ENCODE measurements at places on chromosomes 6 and 20.
A peak's percentile ranks its signal among the peaks of the same experiment; 100 is the strongest.

- DNase-seq = no peak
These were observed 50.5 kb downstream of the FHL5 start for GRCh38 chr6:96613291-96613999.

DNA sequence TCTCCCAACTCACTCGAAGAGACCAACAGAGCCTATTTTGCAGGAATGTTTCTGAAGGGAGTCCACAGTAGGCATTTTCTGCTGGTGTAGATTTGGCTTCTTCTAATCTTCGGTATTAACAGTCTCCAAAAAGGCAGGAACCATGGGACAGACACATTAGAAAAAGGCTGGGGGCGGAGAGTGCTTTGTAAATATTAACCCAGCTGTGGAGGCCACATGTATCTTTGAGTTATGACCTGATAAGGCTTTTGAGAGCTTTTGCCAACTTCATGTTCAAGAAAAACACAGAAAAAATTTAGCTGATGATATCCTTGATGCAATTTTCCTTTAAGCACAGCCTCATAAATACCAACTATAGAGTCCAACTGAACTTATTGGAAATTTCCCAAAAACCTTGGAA, 119.4 kb upstream of the TSHZ2 start:
- DNase-seq = peak; percentile 15

DNA sequence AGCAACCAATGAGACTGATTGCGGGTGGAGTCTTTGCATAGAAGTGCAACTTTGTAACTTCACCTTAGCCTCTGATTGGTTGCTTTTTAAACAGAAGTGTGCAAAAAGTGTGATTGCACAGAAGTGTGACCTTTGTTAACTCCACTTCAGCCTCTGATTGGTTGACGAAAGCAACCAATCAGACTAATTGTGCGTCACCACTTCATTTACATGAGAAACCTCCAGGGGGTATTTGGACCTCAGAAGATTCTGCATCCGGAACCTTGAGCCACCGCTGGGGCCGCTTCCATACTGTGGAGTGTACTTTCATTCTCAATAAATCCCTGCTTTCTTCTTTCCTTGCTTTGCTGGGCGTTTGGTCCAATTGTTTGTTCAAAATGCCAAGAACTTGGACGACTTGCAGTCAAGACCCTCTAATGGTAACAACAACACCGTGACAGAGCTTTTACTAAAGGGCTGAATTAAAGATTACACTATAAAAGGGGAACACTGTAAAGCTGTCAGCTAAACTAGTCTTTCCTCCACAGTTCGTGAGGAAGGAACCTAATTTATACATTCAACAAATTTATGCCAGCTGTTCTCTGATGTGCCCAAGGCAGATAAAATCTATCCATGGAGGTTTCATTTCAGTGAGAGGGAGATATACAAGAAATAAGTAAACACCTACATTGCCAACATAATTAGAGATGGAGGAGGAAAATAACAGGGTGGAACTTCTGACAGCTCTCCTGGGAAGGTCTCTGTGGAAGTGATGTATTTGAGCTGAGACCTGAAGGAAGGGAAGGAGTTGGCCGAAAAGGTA, 1.4 kb upstream of the HECA start:
- DNase-seq = no peak

GRCh38 chr20:13492001-13492481, 146.7 kb downstream of the TASP1 start:
- no peak for DNase-seq

GRCh38 chr6:146887447-146888077, 288.8 kb downstream of the ADGB start:
- no peak for DNase-seq

GRCh38 chr6:163318071-163318786, 96.3 kb upstream of the QKI start:
- DNase-seq = no peak

DNA sequence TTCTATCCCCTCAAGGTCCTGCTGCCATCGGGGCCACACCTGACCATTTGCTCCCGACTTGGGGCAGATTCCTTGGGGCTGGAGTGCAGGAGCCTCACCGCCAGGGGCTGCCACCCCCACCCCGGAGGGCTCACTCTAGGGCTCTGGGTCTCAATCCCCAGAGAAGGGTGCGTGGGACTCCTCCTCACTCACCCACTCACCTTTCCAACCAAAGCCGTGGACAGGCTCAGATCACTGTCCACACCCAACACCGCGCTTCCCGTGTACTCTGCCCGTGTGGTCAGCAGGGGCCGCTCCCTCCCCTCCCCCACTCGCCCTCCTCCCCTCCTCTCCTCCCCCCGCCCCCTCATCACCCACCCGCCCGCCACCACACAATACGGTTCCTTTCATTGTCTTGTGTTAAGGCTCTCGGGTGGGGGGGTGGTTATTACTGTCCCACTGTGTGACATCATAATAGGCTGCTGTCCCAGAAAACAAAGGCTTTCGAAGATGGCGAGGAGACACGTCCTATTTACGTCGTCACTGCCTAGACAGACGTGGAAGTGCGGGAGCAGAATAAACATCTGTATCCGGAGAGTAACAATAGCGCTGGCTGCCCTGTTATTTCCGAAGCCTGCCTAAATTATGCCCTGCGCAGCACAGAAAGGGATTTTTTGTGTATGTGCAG, 85.8 kb downstream of the YTHDF1 start:
- no peak for DNase-seq

- DNase-seq = no peak
These were observed 91.1 kb downstream of the SMOC2 start for GRCh38 chr6:168532070-168532469.

GRCh38 chr6:19492636-19493405, 344.3 kb upstream of the ID4 start:
- no peak for DNase-seq

GRCh38 chr6:166707045-166707444, 80.0 kb upstream of the RPS6KA2 start:
- no peak for DNase-seq

- peak; percentile 55 for DNase-seq
These were observed 19.4 kb upstream of the CCM2L start for GRCh38 chr20:31990641-31991338.

DNA sequence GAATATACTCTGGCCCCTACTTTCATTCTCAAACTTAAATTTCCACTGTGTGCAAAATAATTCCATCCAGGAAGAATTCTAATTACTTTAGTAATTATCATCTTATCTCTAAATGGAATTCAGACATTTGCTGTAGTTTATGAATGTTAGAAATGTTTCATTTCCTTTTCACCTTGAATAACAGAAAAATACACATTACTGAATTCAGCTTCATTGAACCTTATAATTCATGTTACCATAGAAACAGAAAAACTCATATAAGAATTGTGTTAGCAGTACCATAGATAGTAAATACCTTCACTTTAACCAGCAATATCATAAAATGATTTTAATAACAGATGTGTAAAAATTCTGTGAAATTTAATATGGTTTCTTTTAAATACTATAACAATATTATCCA, 514.9 kb downstream of the CDKAL1 start:
- no peak for DNase-seq

DNA sequence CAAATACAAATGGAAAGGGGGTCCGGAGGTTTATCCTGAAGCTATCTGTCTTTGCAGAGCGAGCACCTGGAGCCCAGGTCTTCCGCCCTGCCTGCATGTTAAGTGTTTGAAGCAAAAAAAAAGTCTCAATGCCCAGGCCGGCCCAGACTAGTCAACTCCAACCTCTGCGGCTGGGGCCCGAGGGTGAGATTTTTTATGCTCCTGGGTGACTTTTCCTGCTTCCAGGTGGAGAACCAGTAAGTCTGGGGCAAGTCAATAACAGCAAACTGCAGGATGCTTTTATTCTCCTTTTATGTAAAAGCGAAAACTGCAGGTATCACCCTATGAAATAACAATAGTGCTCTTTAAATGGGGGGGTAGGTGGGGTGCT, 2.0 kb upstream of the ZBP1 start:
- no peak for DNase-seq

DNA sequence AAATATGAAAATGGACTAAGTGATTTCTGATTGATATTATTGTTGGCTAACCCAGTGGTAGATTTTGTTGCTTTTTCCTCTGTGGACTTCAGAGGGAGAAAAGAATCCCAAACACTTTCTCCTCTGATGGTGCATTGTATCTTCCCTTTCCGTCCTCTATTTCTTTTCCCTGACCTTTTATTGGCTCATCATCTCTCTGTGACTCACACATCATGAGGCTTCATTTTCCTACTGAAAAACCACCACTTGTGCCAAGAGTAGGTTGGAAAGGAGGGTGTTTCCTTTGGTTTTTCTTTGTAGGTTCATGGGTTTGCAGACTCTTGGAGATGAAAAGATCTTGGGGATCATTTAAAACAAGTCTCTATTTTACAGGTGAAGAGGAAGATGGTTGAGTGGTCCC, 311.7 kb upstream of the JAG1 start:
- DNase-seq = no peak

- no peak for DNase-seq
These were observed 216.2 kb downstream of the RFPL4B start for GRCh38 chr6:112563368-112563767.

DNA sequence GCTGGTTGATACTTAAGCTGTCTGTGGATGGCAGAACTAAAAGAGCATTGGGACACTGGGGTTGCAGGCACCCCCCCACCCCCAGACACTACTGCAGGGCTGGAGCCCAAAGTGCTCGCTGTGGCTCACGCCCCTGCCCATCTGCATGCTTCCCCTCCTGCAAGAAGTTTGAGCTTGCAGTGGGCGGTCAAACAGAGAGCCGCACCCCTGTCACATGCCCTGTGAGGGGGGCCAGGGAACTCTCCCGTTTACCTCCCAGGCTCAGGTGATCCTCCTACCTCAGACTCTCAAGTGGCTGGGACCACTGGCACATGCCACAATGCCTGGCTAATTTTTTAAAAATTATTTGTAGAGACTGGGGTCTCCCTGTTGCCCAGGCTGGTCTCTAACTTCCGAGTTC, 63.3 kb downstream of the RIOK1 start:
- DNase-seq = no peak

DNA sequence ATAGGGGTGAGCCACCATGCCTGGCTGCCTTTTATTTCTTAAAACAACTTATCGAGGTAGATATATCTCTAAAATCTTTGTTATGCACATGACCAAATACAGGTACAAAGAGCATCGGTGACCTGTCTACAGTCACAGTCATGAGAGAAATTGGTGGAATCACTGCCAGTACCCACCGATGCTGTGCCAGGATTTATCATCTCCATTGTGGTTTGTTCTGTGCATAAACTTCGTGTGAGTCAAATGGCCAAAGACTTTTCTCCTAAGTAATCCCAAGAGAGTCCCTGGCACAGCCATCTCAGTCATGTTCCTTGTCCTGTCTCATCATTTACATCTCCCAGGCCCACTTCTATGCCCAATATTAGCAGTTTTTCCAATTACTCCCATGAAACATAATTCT, 9.0 kb downstream of the GSTA3 start:
- DNase-seq = no peak

- DNase-seq = peak; percentile 35
These were observed 2.6 kb upstream of the GPSM3 start for GRCh38 chr6:32194825-32195651.

GRCh38 chr20:49149281-49150045, 38.7 kb downstream of the STAU1 start:
- no peak for DNase-seq

DNA sequence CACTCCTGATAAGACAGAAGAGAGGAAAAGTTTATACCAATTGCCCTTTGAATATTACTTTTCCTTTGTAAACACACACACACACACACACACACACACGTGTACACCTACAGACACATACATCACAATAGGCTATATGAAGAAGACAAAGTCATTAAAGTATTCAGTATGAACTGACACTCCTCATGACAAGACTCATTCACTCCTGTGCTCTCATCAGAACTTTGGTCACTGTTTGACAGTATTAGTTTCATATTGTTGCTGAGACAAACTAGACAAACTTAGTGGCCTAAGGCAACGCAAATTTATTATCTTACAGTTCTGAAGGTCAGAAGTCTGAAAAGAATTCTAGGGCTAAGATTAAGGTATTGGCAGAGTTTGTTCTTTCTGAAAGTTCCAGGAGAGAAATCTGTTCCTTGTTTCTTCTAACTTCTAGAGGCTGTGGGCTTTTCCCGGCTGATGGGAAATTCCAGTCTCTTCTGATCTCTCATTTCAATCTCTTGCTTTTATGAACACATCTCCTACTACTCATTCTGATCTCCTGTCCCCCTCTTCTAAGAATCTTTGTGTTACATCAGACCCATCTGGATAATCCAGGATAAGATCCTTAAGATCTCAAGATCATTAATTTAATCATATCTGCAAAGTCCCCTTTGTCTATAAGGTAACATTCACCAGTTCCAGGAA, 171.3 kb downstream of the HACE1 start:
- DNase-seq = no peak

DNA sequence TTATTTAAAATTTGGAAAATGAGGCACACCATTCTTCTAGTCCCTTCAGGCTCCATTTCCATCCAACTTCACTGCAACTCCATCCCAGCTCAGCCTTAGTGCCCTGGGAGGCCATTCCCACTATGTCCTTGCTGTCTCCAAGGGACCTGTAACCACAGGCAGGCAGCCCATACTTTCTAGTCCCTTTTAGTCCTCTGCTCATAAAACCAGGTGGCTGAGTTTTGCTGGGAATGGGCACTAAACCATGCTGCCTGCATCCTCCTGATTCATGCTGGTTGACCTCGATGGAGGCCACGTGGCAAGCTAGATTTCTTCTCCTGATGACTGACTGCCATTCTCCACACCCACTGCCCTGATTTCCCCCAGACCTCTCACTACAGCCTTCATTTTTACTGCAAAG, 27.5 kb upstream of the MYMX start:
- no peak for DNase-seq

GRCh38 chr6:2168480-2168879, 76.9 kb downstream of the GMDS start:
- DNase-seq = no peak

GRCh38 chr6:52552278-52552643, 24.6 kb downstream of the TRAM2 start:
- DNase-seq = no peak

GRCh38 chr20:10075606-10076005, 40.8 kb downstream of the ANKEF1 start:
- DNase-seq = no peak

DNA sequence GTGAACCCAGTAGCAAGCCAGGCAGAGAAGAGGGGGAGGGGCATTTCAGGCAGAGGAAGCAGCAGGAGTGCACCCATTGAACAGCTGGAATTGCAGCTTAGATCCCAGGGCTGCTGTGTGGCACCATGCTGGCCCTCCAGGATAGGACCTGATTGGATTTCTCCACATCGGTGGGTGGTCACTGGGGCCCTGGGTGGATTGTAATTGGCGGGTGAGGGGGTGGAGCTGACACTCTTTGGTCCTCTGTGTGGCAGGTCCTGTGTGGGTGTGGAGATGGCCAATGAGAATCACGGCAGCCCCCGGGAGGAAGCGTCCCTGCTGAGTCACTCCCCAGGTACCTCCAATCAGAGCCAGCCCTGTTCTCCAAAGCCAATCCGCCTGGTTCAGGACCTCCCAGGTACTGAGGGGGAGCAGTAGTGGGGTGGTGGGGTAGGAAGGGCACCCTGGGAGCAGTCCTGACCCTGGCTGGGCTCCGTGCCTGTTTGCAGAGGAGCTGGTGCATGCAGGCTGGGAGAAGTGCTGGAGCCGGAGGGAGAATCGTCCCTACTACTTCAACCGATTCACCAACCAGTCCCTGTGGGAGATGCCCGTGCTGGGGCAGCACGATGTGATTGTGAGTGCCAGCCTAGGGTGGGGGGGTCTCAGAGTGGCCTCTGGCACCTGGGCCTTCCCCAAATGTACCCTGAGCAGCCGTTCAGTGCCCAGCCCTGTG, 4.4 kb downstream of the PCIF1 start:
- DNase-seq = no peak
